ENCODE measurements at places on chromosomes 4 and X. TPM values are rescaled to one million over a fixed set of nuclear protein-coding genes. Genes with fewer than 3 reads are reported as not detected.

The ADGRG2 gene
- 0.12 TPM for total RNA-seq

The GPRIN3 gene
- 19.9 TPM for total RNA-seq

The FOXR2 gene
- not detected for total RNA-seq

The RNF175 gene
- 0.37 TPM for total RNA-seq

The NPNT gene
- total RNA-seq: not detected

DNA sequence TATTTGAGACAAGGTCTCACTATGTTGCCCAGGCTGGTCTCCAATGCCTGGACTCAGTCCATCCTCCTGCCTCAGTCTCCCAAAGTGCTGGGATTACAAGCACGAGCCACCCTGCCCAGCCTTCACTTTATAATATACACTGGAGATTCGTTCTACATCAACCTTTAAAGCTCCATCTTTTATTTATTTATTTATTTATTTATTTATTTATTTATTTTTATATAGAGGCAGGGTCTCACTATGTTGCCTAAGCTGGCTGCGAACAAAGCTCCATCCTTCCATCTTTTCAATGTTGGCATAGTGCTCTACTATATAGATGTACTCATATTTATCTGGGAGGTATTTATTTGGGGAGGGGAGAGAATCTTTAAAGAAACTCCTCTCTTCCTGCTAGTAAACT, 1.7 kb upstream of the KDR start:
- H3K27me3 ChIP-seq: peaks cover 55% of the 10 kb centered on the region
- no peak overlapping the region for H3K4me3 ChIP-seq
- DNase-seq: no peak
- H3K4me1 ChIP-seq: peaks cover 10% of the 10 kb centered on the region
- H3K27ac ChIP-seq: no peak overlapping the region

DNA sequence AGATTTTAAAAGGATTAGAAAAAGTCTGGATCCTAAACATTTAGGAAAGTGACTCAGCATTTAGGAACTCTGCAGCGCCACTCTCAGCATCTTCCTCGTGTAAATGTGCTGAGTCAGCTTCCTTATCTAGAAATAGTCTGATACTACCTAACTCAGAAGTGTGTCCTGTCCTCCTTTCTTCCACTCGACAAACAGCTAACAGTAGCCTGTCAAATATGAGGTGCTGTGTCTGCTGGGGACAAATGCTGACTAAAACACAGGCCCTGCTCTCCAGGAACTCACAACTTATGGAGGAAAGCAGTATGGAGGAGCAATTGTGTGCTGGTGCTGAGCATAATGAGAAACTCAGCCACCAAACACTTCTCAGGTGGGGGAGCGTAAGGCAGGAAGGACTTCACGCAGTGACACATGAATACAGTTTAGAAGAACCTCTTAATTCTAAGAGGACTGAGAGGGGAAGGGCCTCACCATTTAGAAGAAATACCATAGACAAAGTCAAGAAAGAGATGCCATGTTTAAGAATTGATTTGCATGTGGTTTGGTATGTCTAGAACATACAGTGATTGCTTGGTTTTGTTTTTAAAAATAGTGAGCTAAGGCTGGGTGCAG, 125.3 kb downstream of the SOWAHB start:
- no peak overlapping the region for H3K4me3 ChIP-seq
- peaks cover 9% of the 10 kb centered on the region for H3K27me3 ChIP-seq
- H3K4me1 ChIP-seq: peaks cover 8% of the 10 kb centered on the region
- H3K36me3 ChIP-seq: no peaks in the 10 kb centered on the region
- DNase-seq: no peak
- no peak overlapping the region for H3K27ac ChIP-seq

DNA sequence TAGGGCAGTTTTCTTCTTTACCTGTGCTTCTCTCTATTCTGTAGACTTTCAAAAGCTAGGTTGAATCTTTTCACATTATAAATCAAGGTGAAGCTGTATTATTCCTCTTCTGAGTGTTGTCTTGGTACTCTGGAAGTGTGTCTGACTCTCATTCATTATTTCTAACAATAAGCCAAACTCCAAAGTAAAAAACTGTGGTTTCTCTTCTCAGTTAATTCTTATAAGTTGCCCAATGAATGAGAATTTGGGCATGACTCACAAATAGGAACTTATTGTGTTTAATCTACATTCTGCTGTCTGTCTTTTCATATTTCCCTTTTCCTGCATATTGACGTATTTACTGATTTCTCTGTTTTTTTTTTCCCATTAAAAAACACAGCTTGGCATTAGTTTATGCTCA, 714.5 kb downstream of the CCSER1 start:
- H3K4me1 ChIP-seq: no peaks in the 10 kb centered on the region
- no peaks in the 10 kb centered on the region for H3K36me3 ChIP-seq
- DNase-seq: no peak
- H3K4me3 ChIP-seq: no peak overlapping the region
- no peak overlapping the region for H3K27ac ChIP-seq
- H3K27me3 ChIP-seq: no peaks in the 10 kb centered on the region

- peak overlapping the region; percentile 78 for H3K4me3 ChIP-seq
- H3K27ac ChIP-seq: peak overlapping the region; percentile 82
- H3K36me3 ChIP-seq: peaks cover 5% of the 10 kb centered on the region
- no peaks in the 10 kb centered on the region for H3K27me3 ChIP-seq
- peaks cover 64% of the 10 kb centered on the region for H3K4me1 ChIP-seq
These were observed 1.7 kb downstream of the MTMR1 start for GRCh38 chrX:150694738-150695410.

DNA sequence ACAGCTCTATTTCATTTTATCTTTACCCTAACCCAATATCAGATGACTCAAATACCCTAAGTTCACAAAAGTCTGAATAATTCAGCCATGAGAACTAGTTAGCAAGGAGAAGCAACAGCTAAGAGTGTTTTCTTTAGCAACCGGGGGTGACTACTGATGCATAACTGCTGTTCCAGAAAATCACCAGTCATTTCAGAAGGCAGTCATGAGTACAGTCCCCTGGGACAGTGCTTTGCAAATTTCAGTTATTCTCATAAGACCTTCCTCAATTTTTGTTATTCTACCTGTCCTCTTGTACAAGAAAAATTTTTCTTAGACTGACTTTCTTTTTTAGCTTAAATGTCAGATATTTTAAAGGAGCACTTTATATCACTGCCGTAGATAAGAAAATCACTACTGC, 16.4 kb downstream of the BANK1 start:
- peak overlapping the region; percentile 7 for H3K27ac ChIP-seq
- H3K4me3 ChIP-seq: no peak overlapping the region

DNA sequence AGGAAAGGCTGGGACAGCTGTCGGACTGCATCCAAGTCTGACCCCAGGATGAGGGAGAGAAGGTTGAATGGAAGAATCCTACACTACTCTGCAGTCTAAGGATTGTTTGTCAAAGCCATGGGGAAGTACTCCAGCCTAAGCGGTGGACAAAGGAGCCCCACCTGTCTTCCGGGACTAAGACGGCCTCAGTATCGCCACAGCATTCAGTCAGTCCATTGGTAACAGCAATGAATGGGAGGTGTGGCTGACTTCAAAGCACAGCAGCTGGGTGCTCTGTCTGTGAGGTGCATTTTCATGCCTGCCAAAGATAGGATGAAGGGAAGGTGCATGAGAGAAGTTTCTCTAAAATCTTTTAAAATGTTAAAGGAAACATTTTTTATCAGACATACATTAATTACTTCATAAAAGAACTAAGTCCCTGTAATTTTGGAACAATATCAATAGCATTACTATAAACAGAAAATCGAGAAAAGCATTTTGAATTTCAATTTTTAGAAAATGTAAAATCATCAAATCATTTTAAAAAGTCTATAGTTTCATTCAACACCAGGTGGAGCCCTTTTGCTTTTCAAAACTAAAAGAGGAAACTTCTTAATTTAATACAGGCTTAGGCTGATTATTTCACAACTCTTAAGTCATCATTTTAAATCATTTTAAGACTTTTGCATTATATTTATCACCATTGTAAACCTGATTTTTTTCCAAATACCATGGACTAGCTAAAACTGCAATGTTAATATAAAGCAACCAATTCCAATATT, 27.6 kb upstream of the INTU start:
- H3K27ac ChIP-seq: no peak overlapping the region
- no peak overlapping the region for H3K4me3 ChIP-seq
- DNase-seq: no peak
- no peaks in the 10 kb centered on the region for H3K36me3 ChIP-seq
- H3K4me1 ChIP-seq: no peaks in the 10 kb centered on the region
- H3K27me3 ChIP-seq: peaks cover 6% of the 10 kb centered on the region
